ENCODE measurements at places on chromosomes 3 and 15.

DNA sequence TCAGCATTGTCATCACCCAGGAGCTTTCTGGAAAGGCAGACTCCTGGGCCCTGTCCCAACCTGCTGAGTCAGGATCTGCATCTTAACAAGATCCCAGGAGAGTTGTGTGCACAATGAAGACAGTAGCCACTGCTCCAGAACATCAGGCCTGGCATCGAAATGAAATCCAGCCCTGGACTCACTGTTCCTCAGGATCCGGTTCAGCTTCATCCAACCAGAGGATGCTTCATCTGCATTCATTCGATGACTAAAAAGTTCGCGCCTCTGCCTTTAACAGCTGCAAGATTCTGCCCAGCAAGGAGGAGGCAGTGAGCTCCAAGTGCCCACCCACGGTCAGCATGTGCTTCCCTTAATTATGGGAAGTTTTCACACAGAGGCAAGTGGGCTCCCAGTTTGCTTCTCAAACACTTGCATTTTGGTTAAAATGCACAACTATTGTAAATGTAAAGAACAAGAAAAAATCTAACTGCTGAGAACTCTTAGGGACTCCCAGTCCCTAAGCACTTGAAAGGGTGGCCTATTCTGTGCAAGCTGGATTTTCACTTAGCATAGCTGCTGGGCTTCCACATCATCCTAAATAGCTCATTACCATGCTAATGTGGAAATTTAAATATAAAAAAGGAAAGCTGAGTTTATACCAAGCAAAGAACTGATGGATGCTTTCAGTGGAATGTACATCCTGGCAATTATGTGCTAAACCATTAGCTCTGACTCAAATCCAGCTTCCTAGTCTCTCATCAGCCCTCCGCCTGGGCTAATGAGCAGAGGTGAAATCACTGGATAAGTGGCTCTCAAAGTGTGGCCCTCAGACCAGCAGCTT, 25.5 kb upstream of the ESYT3 start:
- DNase-seq = no peak

GRCh38 chr15:25850154-25851111, 12.7 kb downstream of the ATP10A start:
- DNase-seq = peak; percentile 32

- DNase-seq = no peak
These were observed 660.1 kb upstream of the SGO1 start for GRCh38 chr3:20846066-20846465.

GRCh38 chr3:8525893-8526292, 24.3 kb downstream of the LMCD1 start:
- DNase-seq = no peak

DNA sequence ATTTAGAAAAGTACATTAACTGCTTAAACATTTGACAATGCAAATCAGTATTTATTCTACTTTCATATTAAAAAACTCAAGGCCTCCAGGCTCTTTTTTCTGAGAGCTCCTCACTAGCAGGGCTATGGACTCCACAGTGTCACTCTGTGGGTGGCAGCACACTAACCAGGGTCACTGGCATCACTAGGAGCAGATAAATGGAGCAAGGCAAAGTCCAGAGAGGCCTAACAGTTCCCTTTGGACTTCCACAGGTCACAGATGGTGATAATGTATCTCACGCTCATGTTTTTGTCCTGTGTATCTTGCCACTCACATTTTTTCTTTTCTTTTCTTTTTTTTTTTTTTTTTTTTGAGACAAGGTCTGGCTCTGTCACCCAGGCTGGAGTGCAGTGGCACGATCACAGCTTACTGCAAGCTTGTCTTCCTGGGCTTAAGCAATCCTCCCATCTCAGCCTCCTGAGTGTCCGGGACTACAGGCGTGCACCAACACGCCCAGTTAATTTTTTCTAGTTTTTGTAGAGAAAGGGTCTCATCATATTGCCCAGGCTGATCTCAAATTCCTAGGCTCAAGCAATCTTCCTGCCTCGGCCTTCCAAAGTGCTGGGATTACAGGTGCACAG, 7.8 kb downstream of the SPG21 start:
- DNase-seq = no peak

- no peak for DNase-seq
These were observed 20.4 kb downstream of the ABI3BP start for GRCh38 chr3:100972867-100973266.

- DNase-seq = no peak
These were observed 59.3 kb downstream of the RYR3 start for GRCh38 chr15:33369941-33370622.

GRCh38 chr3:114071786-114072185, 15.2 kb downstream of the QTRT2 start:
- DNase-seq = no peak

- DNase-seq = no peak
These were observed 6.1 kb downstream of the SEMA3G start for GRCh38 chr3:52438579-52439425.

GRCh38 chr3:15903759-15904720, 106.3 kb upstream of the ANKRD28 start:
- DNase-seq = no peak

Measured in astrocyte of the cerebellum (primary cell).